ENCODE measurements at places on chromosomes 6 and 20.

- no peak for DNase-seq
Observed at GRCh38 chr6:35214869-35215664, 1.3 kb downstream of the SCUBE3 start.

DNA sequence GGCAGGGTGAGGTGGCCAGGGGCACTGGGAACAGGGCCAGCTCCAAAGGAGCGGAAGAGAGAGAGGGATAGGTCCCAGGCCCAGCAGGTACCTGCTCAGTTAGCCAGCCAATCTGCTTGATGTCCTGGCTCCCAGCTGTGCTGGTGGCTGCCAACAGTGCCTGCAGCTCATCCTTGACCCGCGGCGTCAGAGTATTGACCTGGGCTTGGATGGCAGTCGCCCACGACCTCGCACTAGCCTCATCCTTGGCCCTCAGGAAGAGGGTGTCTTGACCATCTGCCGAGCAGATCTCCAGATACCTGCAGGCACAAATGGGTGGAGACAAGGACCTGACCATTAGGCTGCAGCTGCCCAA, 11.1 kb upstream of the CDK5RAP1 start:
- DNase-seq = no peak

- DNase-seq = no peak
Observed at GRCh38 chr6:157527471-157527907, 146.5 kb downstream of the ZDHHC14 start.

DNA sequence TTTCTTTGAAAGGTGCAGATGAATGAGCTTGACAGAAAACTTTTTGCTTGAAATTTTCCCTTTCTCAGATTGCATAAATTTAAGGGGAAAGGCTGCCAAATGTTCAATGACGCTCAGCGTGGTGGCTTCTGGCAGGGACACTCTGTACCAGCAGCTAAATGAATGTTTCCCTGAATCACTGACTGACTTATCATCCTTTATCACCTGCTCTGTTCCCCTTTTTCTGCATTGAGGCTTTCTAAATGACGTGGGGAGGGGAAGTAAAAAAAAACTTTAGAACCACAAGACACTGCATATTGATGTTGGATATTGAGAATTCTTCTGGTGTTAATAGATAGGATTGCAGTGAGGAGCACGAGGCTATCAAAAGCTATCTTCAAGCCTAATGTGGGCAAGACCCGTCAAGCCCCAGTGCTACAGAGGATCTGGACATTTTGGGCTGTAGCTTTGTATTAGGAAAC, 46.9 kb upstream of the ENPP5 start:
- DNase-seq = no peak

- no peak for DNase-seq
Observed at GRCh38 chr6:22447249-22448196, 121.8 kb upstream of the HDGFL1 start.

GRCh38 chr6:69379518-69379917, 417.3 kb downstream of the LMBRD1 start:
- DNase-seq = no peak

GRCh38 chr6:83258517-83258916, 65.4 kb downstream of the RWDD2A start:
- no peak for DNase-seq

DNA sequence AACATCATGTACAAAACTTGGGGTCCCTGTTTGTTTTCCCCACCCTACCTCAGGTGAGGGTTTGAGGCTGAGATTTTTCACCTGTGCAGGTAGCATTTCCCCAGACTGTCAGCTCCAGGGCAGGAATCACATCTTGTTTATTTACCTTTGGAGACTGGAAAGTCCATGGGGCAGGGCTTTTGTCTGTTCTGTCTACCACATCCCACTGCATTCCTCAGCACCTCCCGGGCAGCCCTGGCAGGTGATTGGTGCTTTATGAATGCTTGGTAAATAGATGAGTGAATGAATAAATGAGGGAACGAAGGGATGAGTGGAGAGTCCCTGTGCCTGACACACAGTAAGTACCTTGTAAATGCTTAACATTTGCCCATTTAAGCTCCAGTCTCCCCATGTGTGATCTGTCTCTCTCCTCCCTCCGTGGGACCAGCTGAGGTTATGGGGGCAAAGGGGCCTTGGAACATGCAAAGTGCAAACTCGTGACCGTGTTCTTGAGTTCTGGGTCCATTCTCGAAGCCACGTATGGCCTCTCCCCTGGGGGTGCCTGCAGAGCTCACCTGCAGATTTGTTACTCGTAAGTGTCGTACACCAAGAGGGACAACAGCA, 69.7 kb upstream of the PMEPA1 start:
- no peak for DNase-seq

DNA sequence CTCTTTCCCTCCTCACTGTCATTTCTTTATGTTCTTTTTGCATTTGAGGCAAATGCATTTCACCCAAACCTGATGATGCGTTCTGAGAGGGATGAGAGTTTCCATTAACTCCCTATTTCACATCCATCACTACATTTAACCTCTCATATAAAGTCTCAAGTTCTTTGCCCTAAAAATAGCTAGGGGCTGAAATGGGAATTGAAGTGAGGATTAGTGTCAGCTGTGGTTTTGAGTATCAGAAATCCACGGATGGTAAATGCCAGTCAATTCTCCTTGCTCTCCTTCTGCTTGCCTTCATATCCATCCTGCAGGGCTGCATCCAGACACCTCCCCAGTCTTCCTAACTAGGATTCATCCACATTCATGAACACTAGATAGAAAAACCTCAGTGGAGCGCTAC, 10.0 kb upstream of the DTNBP1 start:
- DNase-seq = no peak

DNA sequence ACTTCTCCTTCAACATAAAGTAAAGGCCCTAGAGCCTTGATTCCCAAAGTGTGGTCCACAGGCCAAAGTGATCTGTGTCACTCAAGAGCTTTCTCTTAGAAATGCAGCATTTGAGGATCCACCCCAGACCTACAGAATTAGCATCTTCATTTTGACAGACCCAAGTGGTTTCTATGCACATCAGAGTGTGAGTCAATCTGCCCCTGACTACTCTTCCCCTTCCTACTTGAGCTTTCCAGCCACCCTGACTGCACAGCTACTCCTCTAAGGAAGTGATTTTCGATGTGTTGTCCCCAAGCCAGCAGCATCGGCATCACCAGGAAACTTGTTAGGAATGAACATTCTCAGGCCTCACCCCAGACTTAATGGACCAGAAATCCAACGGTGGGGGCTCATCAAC, 2.6 kb downstream of the MEP1A start:
- no peak for DNase-seq

GRCh38 chr20:53643031-53643832, 49.6 kb upstream of the ZNF217 start:
- DNase-seq = no peak

DNA sequence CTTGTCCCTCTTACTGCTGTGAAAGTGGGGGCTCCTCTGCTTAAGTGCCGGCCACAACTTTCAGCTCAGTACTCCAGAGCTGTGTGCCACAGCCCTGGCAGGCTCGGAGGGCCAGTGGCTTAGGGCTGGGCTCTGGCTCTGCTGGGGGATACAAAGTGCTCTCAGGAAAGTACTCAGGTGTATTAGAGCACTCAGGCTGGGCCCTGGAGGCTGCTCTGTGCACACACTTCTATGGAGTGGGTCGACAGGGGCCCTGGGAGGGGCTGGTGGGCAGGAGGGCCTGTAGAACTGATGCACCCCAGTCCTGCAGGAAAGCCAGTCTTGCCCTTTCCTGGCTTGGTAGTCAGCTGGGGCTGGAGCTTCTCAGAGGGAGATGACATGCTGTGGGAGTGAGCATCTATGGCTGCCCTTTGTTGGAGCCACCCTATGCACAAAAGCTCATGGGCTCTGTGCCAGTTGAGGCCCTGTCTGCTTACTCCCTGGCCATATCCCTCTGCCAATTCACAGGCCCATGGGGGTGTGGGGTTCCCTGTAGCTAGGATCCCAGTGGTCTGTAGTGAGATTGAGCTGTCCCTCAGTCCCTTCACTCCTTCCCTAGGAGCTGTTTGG, 22.0 kb downstream of the CENPW start:
- no peak for DNase-seq

GRCh38 chr6:143992285-143992684, 15.8 kb downstream of the PLAGL1 start:
- DNase-seq = no peak

GRCh38 chr20:63977739-63978276, 1.6 kb downstream of the SAMD10 start:
- no peak for DNase-seq

DNA sequence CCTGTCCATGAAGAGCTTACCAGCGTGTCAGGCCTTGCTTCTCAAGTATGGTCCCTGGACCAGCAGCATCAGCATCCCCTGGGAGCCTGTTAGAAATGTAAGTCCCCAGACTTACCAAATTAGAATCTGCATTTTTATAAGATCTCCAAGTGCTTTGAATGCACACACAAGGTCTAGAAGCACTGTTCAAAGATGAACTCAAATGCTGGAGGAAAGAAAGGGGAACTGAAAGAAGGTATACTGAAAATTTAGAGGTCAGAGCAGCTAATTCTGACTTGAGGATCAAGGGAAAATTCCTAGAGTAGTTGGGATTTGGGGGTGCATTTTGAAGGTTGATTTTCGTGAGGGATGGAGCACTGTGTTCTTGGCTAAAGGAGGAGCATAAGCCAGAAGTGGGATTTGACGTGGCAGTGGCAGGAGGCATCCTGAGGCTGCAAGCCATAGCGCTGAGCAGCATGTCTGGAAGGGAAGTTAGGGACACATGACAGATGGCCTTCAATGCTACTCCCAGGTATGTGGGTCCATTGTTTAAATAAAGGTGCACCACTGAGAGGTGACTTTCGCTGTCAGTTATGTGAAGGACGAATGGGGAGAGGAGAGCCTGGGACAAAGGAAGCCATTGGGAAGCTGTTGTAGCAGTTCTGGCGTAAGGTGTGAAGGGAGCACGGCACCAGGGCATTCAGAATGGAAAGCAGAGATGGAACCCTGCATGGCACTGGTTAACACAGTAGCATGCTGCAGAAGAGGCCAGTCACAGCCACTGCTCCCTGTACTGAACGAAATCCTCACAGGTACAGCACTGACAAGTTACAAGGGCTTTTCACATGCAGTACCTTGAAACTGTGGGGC, 36.2 kb downstream of the ARMC2 start:
- no peak for DNase-seq

DNA sequence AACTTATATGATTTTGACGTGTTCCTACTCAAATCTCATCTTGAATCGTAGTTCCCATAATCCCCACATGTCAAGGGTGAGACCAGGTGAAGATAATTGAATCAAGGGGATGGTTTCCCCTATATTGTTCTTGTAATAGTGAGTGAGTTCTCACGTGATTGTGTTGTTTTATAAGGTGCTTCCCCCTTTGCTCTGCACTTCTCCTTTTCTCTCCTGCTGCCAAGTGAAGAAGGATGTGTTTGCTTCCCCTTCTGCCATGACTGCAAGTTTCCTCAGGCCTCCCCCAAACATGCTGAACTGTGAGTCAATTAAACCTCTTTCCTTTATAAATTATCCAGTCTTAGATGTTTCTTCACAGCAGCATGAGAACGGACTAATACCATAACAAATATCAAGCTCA, 83.2 kb downstream of the MANEA start:
- no peak for DNase-seq

DNA sequence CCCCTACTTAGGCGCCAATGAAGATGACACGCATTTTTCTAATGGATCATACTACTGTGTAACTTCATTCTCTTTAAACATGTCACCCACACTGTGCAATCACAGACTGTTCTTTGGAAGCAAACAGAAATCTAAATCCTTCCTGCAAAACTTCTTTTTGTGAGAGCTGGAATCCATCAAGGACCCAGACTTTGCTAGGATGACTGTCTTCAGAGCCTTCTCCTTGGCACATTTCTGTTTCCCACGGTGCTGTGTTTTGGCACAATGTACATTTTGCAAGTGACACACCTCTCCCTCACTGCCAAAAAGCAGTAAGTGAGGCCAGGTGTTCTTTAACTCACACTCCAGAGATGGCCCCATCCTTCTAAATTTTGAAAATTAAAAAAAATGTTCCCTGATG, 21.7 kb upstream of the TAGAP start:
- no peak for DNase-seq
